Pericardium fibroblast (primary cell): ENCODE measurements at places on chromosomes 7 and 10. TPM values are rescaled to one million over a fixed set of nuclear protein-coding genes. Genes with fewer than 3 reads are reported as not detected.

The ANXA8L1 gene
- total RNA-seq, result 9.3 TPM in 1 of 2 replicates, not detected in the other

The NFE2L3 gene
- total RNA-seq, result 1.1 and 1.3 TPM in 2 replicates

The LIPM gene
- 0.34 TPM in 1 of 2 replicates, not detected in the other for total RNA-seq

The CFAP46 gene
- 1.9 and 2.6 TPM in 2 replicates for total RNA-seq

The KCP gene
- not detected in 2 replicates for total RNA-seq

The PIK3AP1 gene
- not detected in 2 replicates for total RNA-seq

The UPK3B gene
- 8.6 TPM in 1 of 2 replicates, not detected in the other for total RNA-seq

The AKR1D1 gene
- total RNA-seq, result not detected in 2 replicates

The HOXA9 gene
- 4.0 TPM in 1 of 2 replicates, not detected in the other for total RNA-seq

The LIPJ gene
- total RNA-seq, result not detected in 2 replicates
